ENCODE measurements at places on chromosomes 3 and 15. TPM values are rescaled to one million over a fixed set of nuclear protein-coding genes. Genes with fewer than 3 reads are reported as not detected.

The CLDN16 gene
- not detected for total RNA-seq

The CCR3 gene
- not detected for total RNA-seq

The APH1B gene
- total RNA-seq = 18.9 TPM

The CACNA2D2 gene
- total RNA-seq = under 0.01 TPM

The CD200 gene
- 11.8 TPM for total RNA-seq

The PATL2 gene
- 0.13 TPM for total RNA-seq

The UBL7 gene
- total RNA-seq = 21.8 TPM

The LRRN1 gene
- total RNA-seq = not detected

The ADAMTS17 gene
- under 0.01 TPM for total RNA-seq

The KIF23 gene
- total RNA-seq = 20.4 TPM

The MLF1 gene
- 5.2 TPM for total RNA-seq

- no peak for DNase-seq
Observed at GRCh38 chr15:51680321-51680720, 982 bp upstream of the SCG3 start.

DNA sequence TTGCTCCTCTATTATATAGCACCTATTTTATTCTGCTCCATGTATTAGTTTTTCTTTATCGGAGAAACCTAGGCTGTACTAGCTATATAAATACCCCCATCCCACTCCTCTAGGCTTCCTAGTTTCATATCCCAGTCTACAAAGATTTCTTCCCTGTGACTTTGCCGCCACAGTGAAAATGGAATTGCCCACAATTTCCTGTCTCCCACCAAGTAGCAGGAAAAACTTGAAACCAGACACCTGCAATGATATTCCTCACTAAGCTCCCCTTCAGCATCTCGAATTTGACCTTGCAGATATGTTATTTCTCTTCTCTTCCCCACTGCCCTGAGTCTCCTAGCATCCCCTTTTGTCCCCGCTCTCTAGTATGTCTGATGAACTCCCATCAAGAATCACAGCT lies 685.8 kb upstream of the CCDC54 start:
- DNase-seq = no peak

DNA sequence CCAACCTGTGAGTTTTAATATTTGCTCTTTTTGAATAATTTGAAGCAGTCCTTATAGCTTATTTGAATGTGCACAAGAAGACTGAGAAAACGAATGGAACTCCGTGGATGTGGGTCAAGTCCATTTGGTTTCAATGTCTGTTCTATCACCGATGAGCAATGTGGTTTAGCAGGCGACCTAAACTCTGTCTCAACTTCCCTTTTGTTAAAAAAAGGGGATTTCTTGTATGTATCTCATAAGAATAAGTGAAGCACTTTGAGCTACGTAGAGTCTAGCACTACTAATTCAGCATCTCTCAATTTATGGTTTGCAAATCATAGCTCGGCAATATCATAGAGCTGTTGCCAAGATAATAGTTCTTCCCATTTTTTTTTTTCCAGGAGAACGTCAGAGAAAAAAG lies 4.6 kb upstream of the SKIL start:
- DNase-seq = no peak

GRCh38 chr3:186683979-186684378 lies 18.2 kb downstream of the HRG start:
- DNase-seq = no peak

DNA sequence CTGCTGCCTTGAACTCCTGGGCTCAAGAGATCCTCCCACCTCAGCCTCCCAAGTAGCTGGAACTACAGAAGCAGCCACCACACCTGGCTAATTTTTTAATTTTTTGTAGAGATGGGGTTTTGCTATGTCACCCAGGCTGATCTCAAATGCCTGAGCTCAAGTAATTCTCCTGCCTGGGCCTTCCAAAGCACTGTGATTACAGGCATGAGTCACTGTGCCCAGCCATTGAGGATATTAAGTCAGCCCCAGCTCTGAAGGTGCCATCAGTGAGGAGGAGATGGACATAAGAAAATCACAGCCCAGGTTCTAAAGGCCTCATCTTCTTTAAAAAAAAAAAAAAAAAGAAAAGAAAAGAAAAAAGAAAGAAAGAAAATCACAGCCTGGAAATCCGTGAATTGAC lies 26.6 kb upstream of the PSTPIP1 start:
- DNase-seq = no peak

DNA sequence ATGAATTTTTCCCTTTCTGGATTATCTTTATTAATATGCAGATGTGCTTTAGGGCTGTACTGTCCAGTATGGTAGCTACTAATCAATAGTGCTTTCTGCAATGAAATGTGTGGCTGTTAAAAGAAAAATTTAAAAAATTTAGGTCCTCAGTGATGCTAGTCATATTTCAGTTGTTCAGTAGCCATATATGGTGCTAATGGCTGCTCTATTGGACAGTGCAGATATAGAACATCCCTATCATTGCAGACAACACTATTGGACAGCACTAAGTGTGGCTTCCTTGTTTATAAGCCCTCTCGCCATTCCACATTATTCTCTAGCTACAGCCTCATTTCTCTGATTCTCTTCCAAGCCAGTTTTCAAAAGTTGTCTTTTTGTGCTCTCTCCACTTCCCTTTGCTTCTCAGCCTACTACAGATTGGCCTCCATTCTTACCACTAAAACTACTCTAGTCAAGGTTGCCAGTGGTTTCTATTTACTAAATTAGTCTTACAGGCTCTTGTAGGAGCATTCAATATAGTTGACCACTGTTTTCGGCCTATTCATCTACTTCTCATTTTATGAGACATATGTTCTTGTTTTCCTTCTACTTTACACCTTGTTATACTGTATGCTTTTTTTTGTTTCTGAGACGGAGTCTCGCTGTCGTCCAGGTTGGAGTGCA lies 9.5 kb downstream of the MAPK6 start:
- DNase-seq = no peak

DNA sequence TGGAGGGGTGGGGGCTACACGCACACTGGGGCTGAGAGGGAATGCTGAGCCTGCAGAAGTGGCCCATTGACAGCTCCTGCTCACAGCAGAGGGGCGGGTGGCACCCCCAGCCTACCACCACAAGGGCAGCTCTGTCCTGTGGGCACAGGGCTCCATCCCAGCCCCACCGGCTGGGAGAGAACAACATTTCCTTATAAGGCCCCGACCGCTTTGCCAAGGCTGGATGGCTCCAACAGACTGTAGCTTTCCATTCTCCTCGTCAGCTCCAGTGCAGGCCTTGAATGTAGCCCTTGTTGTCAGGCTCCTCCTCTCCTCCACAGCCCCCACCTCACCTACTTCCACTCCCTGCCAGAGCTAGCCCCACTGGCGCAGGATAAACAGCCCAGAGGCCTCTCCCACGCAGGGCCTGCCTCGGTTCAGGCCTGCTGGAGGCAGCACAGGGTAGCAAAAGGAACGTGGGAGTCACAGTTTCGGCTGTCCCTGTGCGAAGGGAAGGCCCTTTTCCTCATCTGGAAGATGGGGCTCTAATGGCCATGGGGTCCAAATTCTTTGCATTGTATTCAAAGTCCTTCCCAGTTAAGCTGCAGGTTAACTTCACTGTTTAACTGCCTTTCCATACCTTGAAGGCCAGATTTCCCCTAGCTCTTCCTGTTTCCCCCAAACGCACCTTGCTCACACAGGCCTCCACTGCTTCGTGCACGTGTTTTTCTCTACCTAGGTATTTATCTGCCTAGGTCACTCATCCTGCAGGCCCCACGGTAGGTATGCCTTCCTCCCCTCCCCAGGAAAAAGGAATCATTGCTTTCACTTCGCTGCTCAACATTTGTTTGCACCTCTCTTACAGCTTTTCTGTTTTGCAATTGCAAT lies 101.6 kb upstream of the LPP start:
- peak; percentile 39 for DNase-seq

DNA sequence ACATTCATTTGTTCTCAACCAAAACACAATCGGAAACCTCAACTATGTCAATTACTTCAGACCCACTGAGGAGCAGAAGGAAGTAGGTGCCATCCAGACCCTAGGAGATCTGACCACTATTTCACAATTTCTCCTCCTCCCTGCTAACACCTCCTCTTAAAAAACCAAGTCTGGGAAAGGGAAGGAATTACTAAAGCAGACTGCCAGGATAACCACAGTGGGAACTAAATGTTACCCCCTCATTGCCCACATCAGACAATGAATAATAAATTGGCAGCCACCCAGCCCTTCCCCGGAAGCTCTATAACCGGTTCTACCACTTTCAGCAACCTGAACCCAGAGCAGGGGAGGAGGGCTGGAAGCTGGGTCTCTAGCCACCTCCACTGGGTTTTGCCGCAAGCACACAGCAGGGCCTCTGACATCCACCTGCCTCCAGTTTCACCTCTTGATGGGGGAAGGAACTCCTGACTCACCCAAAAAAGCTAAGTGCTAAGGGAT lies 17.6 kb downstream of the C15orf62 start:
- peak; percentile 63 for DNase-seq

DNA sequence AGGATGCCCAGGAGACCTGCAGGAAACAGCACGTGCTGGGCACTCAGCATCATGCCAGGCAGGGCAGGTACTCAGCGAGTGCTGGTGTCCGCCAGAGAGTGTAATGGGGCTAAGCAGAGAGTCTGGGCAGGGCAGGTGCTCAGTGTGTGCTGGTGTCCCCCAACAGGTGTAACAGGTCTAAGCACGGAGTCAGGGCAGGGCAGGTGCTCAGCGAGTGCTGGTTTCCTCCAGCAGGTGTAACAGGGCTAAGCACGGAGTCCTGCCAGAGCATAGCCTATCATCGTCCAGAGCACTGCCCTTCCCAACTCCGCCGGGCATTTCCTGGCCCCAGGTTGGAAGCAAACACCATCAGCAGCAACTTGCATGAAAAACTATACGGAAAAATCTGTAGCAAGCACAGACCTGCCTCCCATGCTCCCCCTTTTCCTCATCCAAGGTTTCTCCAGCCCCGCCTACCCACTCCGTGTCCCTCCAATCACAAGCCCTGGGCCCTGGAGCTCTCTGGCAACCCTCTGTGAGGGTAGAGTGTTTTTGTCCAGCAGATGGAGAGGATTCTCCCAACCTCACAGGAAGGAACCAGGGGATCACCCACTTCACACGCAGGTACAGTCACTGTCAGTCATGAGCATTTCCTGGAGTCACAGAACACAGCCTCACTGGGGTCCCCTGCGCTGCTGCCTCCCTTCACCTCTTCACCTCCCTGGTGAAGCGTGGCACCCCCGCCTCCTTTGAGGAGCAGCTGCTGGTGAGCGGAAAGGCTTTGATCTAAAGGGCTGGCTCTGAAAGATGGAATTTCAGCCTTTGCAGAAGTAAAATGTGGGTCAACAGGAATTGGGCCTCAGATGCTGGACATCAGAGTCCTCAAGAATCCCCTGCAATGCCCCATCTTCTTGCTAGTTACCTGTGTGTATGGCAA lies 302.5 kb downstream of the OCA2 start:
- no peak for DNase-seq

GRCh38 chr15:35071106-35071505 lies 14.0 kb downstream of the NANOGP8 start:
- DNase-seq = no peak

- DNase-seq = no peak
Observed at GRCh38 chr3:160633361-160634083, 43.4 kb upstream of the ARL14 start.

GRCh38 chr3:10926256-10926810 lies 66.2 kb upstream of the SLC6A1 start:
- DNase-seq = no peak

- no peak for DNase-seq
Observed at GRCh38 chr15:70142322-70143191, 44.8 kb upstream of the TLE3 start.

DNA sequence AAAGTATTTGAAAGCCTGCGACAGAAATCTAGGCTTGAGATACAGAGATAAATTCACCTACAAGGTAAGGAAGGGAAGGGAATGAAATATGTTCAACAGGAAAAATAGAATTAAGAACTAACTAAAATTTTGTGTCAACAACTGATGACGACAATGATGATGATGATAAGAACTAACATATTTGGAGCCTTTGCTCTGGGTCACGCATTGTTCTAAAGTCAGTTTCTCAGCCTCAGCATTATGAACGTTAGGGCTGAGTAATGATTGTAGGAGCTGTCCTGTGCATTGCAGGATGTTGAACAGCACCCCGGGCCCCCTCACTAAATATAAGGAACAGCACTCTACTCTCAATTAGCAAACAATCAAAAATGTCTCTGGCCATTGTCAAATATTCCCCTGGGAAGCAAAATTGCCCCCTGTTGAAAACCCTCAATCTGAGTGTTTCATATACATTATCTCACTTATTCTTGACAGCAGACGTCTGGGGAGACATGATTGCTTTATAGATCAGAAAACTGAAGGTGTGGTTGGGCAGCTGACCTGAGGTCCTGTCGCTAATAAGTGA lies 88.5 kb downstream of the ERC2 start:
- DNase-seq = no peak

DNA sequence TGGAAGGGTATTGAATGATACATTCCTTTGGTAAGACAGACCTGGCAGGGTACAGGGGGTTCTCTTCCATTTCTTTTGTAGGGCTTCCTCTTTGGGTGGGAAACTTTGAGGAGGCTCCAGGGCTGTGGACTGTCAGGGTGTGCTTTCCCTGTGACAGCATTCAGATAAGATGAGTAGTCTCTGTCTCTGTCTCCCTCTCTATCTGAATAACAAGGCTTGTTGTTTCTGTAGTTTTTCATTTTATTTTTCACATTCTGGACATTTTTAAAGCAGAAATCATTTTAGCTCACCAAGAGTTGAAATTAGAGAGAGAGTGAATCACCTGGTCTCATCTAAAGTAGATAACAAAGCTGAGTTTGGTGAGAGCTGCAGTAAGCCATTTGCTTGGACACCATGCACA lies 100.8 kb upstream of the TPM1 start:
- no peak for DNase-seq

DNA sequence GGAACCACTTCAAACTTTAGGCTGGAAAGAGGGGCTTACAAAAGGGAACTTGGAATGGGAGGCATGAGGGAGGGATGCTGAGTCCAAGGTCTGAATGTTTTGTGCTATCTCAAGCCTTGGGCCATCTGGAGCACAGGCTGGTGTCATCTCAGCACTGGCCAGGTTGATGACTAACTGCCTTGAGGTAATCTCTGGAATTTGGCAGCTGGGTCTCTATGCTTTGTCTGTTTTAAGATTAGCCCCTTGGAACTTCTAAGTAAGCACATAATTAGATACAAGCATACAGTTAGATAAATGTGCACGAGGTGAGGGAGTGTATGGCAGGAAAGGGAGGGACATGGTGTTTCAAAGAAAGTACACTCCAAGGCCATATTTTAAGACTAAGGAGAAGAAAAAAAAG lies 252.4 kb upstream of the CCDC54 start:
- DNase-seq = no peak

DNA sequence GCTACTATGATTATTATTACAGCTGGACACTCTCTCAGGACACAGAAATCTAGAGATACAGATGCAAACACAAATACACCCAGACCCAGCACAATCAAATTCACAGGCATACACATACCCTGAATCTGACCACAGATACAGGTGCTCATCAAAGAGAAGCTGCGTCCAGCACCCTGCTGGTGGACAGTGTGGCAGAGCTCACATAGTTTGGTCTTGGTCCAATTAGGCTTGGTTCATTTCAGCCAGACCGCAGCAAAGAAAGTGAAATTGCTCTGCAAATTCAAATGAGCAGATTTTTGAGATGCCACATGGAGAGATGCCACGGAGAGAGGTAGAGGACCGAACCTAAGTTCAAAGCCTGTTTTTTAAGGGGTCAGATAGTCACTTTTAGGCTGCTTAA lies 55.6 kb downstream of the ANAPC13 start:
- no peak for DNase-seq

- no peak for DNase-seq
Observed at GRCh38 chr3:25555695-25556437, 108.8 kb downstream of the TOP2B start.

- DNase-seq = no peak
Observed at GRCh38 chr15:74141591-74141990, 11.2 kb downstream of the ISLR2 start.

GRCh38 chr3:183247011-183247589 lies 6.0 kb upstream of the B3GNT5 start:
- no peak for DNase-seq

GRCh38 chr3:141763088-141763750 lies at the start of gene GRK7:
TSS of gene GRK7 (plus strand) at chr3:141763408. CDS start at chr3:141778285, 14,877 bp downstream.
- DNase-seq = no peak

Data from dermis microvascular lymphatic vessel endothelial cell (primary cell).